ENCODE measurements at places on chromosomes 6 and 20.

GRCh38 chr20:25058051-25058846, at the start of gene ACSS1:
Gene ACSS1, minus strand, starts transcription at chr20:25058139. Its CDS starts 37 bp downstream, at chr20:25058102.
- no peak for DNase-seq

- DNase-seq, result no peak
Measured at GRCh38 chr20:33169176-33169794, 1.3 kb downstream of the BPIFA2 start.

- DNase-seq, result no peak
Measured at GRCh38 chr6:79631693-79632172, 604 bp downstream of the SH3BGRL2 start.

DNA sequence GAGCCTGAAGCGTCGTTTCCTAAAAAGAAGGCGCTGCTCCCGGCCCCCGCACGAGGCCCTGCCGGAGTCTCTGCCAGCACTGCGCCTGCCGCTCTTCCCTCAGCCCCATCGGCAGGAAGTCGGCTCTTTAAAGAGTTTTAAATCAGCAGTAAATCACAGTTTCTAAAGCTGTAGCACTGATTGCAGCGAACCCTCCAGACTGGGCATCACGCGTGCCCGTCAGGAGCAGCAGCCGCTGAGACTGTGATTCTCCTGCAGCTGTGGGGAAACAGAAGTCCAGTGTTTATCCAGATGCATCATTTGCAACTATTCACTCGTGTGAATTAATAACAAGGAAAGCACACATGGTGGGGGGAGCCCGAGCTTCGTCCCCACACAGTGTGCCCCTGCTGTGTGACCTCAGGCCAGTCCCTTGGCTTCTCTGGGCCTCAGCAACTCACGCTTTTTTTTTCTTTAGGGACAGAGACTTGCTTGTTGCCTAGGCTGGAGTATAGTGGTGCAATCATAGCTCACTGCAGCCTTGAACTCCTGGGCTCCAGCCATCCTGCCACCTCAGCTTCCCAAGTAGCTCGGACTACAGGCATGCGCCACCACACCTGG, 28.3 kb downstream of the DLL1 start:
- DNase-seq, result no peak

DNA sequence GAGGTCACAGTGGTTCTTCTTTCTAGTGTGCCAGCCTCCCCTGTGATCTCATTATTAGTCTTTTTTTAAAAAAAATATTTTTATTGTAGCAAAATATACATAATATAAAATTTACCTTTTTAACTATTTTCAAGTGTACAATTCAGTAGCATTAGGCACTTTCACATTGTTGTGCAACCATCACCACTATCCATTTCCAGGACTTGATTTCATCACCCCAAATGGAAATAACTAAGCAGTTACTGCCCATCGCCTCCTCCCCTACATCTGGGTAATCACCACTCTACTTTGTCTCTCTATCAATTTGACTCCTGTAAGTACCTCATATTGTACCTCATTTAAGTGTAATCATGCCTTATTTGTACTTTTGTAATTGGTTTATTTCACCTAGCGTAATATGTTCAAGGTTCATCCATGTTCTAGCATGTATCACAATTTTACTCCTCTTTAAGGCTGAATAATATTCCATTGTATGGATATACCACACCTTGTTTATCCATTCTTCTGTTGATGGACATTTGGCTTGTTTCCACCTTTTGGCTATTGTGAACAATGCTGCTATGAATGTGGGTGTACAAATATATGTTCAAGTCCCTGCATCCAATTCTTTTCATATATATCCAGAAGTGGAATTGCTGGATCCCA, 68.6 kb upstream of the FYN start:
- DNase-seq, result no peak

GRCh38 chr6:70299456-70299855, 3.4 kb downstream of the COL9A1 start:
- DNase-seq, result no peak

GRCh38 chr6:129946439-129947140, 71.8 kb upstream of the L3MBTL3 start:
- no peak for DNase-seq

GRCh38 chr6:4021854-4022695, 56.9 kb downstream of the FAM217A start:
- no peak for DNase-seq

DNA sequence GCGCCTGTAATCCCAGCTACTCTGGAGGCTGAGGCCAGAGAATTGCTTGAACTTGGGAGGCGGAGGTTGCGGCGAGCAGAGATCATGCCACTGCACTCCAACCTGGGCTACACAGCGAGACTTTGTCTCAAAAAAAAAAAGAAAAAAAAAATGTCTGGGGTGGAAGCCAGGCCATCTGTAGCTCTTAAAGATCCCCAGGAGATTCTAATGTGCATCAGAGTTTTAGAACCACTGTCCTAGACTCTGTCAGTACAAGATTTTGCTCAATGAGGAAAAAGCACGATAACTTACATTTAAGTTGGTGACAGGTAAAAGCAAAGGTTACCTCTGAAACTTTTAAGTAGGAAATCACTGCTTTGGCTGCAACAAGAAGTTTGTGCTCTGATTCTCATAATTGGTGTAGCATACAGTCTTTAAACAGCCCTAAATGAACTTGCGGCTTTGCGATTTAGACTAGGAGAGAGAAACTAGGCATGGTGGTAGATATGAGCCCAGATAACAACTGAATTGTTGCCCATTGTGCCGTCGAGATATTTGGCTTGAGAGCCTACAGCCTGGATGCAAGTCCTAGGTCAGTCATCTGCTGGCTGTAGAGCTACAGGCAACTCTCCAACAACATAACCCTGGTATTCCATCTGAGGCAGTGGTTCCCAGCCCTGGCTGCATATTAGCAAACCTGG, 67.2 kb downstream of the BACH2 start:
- DNase-seq, result no peak

DNA sequence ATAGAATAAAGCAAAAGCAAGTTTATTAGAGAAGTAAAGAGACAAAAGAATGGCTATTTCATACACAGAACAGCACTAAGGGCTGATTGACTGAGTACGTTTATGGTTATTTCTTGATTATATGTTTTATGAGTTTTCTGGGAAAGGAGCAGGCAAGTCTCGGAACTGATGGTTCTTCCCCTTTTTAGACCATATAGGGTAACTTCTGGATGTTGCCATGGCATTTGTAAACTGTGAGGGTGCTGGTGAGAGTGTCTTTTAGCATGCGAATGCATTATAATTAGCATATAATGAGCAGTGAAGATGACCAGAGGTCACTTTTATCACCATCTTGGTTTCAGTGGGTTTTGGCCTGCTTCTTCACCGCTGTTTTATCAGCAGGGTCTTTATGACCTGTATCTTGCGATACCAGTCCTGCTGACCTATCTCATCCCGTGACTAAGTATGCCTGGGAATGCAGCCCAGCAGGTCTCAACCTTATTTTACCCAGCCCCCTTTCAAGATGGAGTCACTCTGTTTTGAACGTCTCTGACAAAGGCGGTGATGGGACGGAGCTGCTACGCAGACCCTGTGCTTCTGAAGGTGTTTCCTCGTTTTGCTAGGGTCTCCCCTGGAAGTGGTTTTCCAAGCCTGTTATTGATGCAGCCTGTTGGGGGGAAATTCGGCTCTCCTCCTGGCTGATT, 45.4 kb upstream of the BMP6 start:
- no peak for DNase-seq

GRCh38 chr6:167116109-167116837, 6.6 kb upstream of the CCR6 start:
- DNase-seq, result peak; percentile 70

GRCh38 chr20:37095108-37095598, 644 bp downstream of the RBL1 start:
- DNase-seq, result no peak

GRCh38 chr6:12628327-12628726, 88.2 kb upstream of the PHACTR1 start:
- DNase-seq, result no peak

DNA sequence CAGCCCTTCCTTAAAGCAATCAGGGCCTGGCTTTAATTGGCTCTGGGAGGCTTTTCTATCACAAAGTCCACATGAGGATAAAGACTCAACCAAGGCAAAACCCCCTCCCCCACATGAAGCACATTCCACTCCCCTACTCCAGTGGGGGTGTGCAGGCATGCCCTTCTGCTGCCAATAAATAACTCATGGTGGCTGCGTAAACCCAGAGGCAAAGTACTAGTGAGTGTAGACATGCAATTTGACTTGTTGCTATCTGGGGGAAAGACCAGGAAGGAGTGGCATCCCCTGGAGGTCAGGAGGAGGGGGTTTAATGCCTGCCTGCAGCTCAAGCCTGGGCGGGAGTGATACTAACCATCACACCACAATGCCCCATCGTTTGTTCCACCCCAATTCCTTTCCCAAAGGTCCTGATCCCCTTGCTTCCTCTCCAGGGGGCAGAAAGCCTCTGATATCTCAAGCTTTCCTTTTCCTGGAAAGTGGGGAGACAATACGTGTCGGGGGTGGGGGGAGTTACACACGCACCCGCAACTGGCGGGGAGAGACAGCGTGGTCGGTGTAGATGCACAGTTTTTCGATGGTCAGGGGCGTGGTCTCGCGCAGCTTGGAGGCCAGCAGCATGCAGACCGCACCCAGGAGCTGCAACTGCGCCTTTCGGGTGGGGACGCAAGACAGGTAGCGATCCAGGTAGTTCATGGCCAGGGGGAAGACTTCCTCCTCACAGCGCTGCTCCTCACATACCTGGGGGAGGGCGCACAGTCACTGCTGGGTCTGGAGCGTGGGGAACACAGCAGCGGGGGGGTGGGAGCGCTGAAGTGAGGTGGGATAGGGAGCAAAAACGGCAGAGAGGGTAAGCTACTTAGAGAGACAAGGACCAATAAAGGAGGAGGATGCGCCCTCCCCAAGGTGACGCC, 1.5 kb downstream of the CCND3 start:
- no peak for DNase-seq

GRCh38 chr20:52619101-52619500, 353.1 kb upstream of the TSHZ2 start:
- no peak for DNase-seq

GRCh38 chr6:116371918-116372209, 1.1 kb downstream of the DSE start:
- no peak for DNase-seq

GRCh38 chr6:98041921-98042320, 758.9 kb upstream of the MMS22L start:
- DNase-seq, result peak; percentile 87

DNA sequence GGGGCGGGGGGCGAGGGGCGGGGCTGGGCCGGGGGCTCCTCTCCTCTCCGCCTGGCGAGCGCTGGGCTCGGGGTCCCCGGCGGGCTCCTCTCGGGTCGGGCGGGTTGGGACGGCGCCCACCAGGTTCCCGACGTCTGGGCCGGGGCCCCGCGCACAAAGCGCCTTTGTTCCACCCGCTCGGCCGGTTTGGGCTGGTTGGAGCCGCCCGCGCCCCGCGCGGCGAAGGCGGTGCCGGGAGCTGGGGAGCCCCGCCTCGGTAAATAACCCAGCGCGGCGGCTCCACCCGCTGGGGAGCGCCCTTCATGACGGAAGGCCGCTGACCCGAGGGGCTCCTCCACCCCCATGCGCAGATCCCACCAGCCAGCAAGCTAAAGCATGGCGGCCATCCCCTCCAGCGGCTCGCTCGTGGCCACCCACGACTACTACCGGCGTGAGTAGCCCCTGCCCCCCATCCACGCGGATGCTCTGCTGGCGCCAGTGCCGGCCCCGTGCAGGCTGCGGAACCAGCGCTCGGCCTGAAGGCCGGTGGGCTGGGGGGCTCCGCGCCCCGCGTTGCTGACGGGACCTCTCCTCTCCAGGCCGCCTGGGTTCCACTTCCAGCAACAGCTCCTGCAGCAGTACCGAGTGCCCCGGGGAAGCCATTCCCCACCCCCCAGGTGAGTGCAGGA, 503 bp downstream of the PPDPF start:
- peak; percentile 72 for DNase-seq

DNA sequence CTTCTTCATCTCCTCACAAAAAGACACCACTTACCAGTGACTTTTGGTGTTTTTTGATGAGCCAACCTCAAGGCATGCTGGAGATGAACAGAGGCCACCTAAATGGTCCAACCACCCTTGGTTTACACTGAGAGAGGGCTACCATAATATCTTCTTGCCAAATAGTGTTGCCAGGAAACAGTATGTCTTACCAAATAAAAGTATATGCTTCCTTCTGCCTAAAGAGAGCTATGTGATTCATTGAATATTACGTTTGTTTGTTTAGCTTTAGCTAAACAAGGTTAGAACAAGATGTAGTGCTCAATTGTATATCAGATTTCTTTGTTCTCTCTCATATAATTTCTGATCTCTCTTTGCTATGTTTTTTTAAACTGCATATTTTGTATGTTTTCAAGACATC, 40.6 kb upstream of the BMP6 start:
- no peak for DNase-seq

GRCh38 chr6:56582236-56582635, 60.5 kb downstream of the DST start:
- DNase-seq, result no peak

DNA sequence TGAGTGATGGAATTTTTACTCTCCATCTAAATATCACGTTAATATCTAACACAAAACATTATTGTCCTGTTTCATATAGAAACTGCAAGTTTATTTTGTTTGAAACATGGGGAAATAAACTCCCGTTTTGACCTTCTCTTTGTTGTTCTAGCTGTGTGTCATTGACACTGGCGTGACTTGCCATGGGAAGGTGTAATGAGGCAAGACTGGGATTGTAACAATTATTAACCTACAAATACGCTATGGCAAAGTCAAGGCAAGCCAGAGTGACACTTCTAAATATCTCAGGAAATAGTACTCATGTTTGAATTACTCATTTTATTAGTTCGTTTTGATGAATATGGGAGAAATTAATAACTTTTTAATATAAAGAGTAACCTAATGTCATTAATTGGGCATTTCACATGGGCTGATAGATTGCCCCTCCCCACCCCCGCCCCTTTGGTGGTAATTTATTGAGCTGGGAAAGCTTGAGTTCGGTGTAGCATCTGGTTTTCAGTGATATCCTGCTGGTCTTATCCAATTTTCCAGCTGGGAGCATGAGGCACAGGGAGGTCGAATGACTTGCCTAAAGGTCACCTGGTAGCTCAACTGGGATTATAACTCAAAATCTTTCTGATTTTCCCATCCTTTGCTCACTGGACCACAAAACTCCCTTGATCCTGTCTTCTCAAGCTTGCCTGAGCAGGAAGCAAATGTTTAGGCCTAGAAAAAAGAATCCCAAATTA, 380.6 kb upstream of the JAG1 start:
- no peak for DNase-seq

GRCh38 chr6:151761851-151762250, 45.6 kb upstream of the ESR1 start:
- no peak for DNase-seq

DNA sequence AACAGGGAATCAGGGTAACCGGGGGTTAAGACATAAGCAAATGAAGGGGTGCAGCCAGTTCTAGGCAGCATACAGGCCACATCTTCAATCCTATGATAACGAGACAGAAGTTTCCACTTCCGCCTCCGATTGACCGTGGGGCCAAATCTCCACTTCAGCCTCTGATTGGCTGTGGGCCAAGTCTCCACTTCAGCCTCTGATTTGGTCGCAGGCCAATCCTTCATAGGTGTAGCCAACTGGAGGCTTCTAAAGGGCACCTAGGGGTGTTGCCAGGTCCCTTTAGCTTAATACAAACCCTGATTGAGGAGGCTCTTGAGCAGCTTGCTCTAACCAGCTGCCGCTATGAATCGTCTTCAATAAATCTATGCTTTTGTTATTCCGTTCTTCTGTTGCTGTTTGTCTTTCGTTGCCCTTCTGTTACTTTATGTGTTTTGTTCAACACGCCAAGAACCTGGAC, 2.1 kb upstream of the ERGIC3 start:
- peak; percentile 97 for DNase-seq
